ENCODE measurements at places on chromosomes 4 and X. TPM values are rescaled to one million over a fixed set of nuclear protein-coding genes. Genes with fewer than 3 reads are reported as not detected.

The SLC9B2 gene
- total RNA-seq = 34.7 TPM

The ADRA2C gene
- total RNA-seq = not detected

The GPR173 gene
- not detected for total RNA-seq

The CTAG2 gene
- not detected for total RNA-seq

The CYTL1 gene
- total RNA-seq = not detected

The SUPT20HL1 gene
- 0.07 TPM for total RNA-seq

The EREG gene
- not detected for total RNA-seq

The MCF2 gene
- 0.52 TPM for total RNA-seq

The PNMA6A gene
- total RNA-seq = 0.73 TPM

The CNKSR2 gene
- total RNA-seq = 7.4 TPM

The NXF2 gene
- not detected for total RNA-seq

- DNase-seq = no peak
Observed at GRCh38 chrX:130944230-130944629, 41.2 kb upstream of the ENOX2 start.

DNA sequence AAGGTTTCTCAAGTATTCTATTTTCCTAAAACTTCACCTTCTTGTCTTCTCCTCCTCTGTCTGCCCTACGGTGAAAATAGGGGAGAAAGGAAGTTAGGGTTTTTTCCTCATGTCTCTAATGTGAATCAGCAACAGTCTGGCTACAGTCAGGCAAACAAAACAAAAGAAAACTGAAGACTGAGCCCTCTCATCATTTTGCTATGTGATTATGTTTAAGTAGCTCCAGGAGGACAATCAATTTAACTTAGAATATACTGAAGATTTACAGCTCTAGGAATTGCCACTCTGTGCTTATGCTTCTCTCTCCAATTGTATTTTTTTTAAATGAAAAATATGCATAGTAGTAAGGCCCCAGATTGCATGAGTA is 316.2 kb downstream of the GPAT3 start:
- no peak for DNase-seq

- peak; percentile 7 for DNase-seq
Observed at GRCh38 chrX:40278340-40279090, 180.8 kb upstream of the BCOR start.

- no peak for DNase-seq
Observed at GRCh38 chr4:121712001-121712651, 15.3 kb upstream of the ANXA5 start.

GRCh38 chr4:139767168-139767567 is 101.5 kb downstream of the MGST2 start:
- DNase-seq = no peak

DNA sequence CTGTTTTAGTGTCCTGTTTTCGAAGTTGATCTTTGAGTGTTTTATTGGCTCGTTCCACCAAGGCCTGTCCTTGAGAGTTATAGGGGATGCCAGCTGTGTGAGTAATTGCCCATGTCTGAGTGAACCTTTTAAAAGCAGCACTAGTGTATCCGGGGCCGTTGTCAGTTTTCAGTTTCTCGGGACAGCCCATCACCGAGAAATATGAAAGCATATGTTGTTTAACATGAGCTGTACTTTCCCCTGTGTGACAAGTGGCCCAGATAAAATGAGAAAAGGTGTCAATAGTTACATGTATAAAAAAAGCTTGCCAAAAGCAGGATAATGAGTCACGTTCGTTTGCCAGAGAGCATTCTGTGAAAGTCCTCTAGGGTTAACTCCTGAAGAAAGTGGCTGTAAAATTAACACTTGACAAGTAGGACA is 48.6 kb upstream of the RASSF6 start:
- no peak for DNase-seq

DNA sequence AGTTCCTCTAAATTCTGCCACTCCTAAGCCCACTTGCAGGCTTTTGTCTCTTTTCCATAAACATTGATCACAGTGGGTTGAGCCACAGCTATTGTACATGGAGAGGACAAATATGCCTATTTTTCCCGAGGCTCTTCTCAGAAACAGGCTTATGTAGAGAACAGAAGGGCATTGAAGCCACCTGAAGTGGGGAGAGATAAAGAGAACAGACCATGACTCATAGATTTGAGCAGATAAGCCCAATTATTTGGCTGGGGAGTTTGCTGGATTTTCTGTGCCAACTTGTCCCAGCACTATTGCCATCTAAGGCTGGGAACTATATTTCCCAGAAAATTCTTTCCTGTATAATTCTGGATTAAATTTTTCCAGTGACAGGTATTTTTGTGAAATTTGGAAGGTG is 446.1 kb upstream of the RPS6KA3 start:
- DNase-seq = no peak

DNA sequence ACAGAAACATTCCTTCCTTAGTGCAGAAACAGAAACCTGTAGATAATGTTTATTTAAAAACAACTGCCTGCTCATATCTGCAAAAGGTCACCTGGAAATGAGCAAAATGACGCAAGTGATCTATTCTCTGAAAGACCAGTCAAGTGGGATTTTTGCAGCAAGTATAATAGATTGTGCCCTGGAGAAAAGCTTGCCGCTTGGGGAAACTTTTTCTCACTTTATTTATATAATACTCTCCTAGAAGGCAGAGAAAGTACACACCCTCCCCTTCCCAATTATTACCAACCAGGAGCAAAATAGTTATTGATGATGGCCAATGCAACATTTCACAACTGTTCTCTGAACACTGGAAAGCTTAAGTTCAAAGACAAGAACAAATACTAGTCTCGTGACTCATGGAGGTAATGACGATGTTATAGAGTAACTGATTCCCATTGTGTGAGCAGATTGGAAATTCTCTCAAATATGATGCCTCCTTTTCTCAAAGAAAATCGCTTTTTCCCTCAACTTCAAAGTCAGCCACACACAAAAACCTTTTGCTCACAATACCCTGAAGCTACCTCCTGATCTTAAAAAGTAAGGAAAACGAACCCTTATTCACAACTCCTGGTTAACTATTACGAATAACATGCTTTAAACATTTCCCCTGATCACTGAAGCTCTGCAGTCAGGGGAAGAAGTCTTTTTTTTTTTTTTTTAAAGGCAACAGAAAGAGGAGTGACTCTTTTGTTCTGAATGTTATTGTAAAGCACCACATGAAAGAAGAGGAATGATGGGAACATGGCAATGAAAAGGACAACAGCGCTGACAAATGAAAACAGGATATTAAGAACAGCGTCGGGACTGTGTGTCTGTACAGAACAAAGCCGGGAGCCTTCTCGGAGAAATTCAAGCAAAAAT is 41.0 kb downstream of the MID1 start:
- DNase-seq = no peak

- DNase-seq = no peak
Observed at GRCh38 chrX:143095321-143095720, 69.6 kb downstream of the SPANXN4 start.

DNA sequence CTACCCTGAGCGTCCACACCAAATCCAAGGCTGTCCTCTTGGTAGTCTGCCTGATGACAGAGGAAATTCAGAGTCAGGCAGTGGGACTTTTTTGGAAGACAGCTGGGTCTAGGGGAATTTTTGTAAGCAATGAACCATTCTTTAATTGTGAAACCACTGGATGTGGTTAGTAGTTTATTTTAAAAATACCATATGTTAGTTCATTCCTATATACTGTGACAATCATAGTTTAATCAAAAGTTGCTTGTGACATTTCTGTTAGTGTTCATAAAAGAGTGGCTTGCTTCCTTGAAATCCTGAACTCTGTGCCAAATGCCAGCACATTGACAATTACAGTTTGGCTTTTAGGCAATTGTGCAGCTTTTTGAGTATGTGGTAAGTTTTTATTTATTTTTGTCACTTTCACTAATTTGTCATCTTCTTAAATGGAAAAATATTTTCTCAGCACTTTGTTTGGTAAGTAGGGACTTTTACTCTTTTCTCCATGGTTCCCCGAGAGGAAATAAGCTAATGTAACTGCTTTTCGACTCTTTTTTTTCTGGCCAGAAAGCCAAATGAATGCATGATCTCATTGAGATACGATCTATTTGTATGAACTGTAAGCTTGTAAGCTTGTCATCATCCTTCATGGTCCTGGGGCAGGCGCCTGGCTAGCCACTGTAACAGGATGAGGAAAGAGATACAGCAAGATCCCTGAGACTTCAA is 72.6 kb upstream of the SLC4A4 start:
- DNase-seq = no peak

DNA sequence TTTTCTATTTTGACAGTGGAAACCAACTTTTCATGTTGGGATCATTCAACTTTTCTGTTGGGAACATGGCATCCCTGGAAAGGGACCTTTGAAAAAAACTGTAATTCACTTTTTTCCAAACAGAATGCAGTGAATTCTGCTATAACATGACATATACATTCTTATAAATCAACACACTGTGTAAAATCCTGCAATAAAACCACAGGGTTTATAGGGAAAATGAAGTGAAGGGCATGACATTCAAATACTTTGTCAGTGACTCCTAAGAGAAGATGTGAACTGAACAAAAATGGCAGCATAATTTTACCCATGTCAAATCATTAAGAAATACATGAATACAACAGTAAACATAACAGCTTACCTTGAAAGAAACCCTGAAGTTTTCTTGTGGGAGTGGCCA is 264.5 kb upstream of the ANKRD50 start:
- no peak for DNase-seq

GRCh38 chr4:73676861-73677323 is 56.7 kb upstream of the RASSF6 start:
- DNase-seq = no peak

DNA sequence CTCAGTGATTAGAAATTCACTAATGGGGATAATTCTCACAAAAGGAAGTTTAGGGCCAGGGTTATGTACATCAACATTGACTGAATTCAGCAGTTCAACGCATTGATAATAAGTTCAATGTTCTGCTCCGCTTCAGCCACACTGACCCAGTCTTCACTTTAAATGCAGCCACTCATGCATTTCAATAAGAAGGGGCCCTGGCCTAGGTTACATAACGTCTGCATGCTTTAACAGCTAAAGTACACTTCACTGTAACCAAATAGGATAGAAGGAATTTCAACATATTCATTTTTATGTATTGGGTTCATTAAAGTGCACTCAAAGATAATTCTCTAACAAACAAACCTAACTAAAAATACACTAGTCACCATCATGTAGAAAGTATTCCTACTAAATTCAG is 12.8 kb upstream of the TSPAN7 start:
- DNase-seq = no peak

- DNase-seq = no peak
Observed at GRCh38 chr4:40190019-40190418, 6.8 kb upstream of the RHOH start.

DNA sequence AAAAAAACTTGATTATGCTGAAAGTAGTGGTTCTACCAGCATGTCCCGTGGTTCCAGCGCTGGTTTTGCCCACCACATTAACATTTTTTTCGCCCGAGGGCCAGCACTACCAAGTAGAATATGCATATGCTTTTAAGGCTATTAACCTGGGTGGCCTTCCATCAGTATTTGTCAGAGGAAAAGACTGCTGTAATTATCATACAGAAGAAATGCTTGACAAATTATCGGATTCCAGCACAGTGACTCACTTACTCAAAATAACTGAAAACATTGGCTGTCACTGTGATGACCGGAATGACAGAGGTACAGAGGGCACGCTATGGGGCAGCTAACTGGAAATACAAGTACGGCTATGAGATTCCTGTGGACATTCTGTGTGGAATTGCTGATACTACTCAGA is 34.6 kb downstream of the PRPS2 start:
- no peak for DNase-seq

DNA sequence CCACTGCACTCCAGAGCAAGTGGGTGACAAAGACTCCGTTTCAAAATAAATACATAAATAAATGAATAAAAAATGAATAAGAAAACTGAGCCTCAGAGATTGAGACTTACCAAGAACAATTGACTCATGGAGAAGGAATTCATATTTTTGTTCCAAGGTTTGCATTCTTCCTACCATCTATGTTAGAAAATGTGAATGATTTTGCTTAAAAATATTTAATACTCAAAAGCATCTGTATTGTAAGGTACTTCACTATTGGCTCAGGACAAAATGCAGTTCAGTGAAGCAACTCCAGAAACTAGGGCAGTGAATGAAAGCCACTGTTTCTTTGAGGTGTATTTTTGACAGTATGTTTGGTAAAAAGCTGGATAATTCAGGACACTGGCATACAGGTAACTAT is 54.1 kb downstream of the XAGE2 start:
- DNase-seq = no peak

GRCh38 chr4:25112995-25113380 is 47.3 kb downstream of the SEPSECS start:
- no peak for DNase-seq

DNA sequence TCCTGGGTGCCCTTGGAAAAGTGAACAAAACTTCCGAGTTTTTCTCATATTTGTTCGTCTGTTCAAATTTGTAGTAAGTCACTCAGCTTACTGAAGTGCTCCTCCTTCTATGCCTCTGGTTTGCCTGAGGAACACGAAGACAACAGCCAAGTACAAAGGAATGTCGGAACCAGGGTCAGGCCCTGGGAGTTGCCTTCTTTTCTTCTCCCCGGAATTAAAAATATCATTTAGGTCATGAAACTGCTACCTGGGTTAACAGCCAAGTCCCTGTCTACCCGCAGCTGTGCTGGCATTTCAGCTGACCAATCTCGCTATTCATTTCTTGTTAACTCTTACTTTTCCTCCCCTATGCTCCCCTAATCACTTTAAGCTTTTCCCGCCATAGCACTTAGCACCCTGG is 137.6 kb upstream of the TEX13D start:
- no peak for DNase-seq

DNA sequence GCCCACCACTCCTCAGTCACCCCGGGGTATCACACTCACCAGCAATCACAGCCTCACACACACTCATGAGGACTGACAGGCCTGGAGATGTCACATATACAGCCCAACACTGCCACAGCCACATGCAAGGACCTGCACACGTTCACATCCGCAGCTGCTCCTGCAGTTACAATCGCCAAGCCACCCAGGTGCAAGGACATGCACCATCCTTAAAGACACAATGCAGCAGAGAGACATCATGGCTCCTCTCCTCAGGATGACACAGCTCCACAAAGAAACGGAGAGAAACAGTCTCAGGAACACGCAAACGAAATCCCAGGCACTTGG is 1.1 kb downstream of the PCSK1N start:
- no peak for DNase-seq

- no peak for DNase-seq
Observed at GRCh38 chr4:140367738-140368137, 5.7 kb upstream of the SCOC start.

GRCh38 chr4:77856152-77856551 is 6.5 kb upstream of the MRPL1 start:
- no peak for DNase-seq

GRCh38 chr4:99013402-99013843 is 17.9 kb downstream of the METAP1 start:
- no peak for DNase-seq

- no peak for DNase-seq
Observed at GRCh38 chr4:175346376-175346775, 428.2 kb downstream of the ADAM29 start.

GRCh38 chr4:14168919-14169318 is 541.4 kb upstream of the BOD1L1 start:
- DNase-seq = no peak

Measured in activated T-helper 1 cell treated with anti-CD3 and anti-CD28 coated beads, Interleukin-12 subunit alpha, Interleukin-12 subunit beta, Interleukin-2, Interleukin-4 antibody, amounts not matched to agents 30 ng/mL and 10 ng/mL and 1 ng/mL, durations not matched to agents 14 hours and 24 hours and 36 hours (primary cell).